Dorsolateral prefrontal cortex (tissue), 122 donors: ENCODE measurements at places on chromosomes 12 and 14.
A peak's percentile ranks its signal among the peaks of the same experiment; 100 is the strongest.

DNA sequence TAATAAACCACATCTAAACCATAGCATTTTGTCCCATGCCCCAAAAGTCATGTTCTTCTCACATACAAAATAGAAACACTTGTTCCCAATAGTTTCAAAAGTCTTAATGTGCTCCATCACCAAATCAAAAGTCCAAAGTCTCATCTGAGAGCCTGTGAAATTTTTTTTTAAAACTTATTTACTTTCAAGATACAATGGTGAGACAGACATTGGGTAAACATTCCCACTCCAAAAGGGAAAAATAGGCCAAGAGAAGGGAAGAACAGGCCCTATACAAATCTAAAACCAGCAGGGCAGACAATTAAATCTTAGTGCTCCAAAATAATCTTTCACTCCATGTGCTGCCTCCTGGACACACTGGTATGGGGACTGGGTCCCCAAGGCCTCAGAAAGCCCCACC, 84.4 kb upstream of the AMIGO2 start:
- no peak for DNase-seq

DNA sequence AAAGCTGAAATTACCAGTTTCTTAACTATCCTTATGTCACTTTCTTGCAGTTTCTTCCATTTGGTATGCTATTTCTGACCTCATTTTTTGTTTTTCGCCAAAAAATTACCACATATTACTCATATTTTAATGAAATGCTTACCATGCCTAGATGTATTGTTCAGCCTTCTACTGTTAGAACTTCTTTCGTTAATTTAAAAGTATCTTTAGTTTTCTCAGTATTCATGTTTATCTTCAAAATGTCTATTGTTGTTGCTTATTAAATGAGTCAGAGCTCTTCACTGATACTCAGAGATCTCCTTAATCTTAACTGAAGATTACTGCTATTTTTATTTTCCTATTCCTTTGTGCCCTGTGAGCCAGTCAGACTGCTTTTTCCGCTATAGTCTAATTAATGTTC, 20.5 kb downstream of the RAP1B start:
- DNase-seq = no peak

DNA sequence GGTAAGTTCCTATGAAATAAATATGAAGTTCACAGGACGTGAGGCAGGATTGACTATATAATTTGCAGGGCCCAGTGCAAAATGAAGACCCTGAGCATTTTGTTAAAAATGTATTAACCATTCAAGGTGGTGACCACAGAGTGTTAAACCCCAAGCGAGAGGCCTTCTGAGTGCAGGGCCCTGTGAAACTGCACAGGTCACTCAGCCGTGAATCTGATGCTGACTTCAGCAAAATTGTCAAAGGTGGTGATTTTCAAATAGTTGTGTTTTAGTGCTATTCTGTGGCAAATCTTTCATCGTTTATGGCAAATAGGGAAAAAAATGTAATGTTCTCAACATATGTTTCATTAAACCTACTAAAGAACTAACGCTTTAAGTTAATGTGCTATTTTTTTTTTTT, 334.0 kb upstream of the NAV3 start:
- DNase-seq = no peak

DNA sequence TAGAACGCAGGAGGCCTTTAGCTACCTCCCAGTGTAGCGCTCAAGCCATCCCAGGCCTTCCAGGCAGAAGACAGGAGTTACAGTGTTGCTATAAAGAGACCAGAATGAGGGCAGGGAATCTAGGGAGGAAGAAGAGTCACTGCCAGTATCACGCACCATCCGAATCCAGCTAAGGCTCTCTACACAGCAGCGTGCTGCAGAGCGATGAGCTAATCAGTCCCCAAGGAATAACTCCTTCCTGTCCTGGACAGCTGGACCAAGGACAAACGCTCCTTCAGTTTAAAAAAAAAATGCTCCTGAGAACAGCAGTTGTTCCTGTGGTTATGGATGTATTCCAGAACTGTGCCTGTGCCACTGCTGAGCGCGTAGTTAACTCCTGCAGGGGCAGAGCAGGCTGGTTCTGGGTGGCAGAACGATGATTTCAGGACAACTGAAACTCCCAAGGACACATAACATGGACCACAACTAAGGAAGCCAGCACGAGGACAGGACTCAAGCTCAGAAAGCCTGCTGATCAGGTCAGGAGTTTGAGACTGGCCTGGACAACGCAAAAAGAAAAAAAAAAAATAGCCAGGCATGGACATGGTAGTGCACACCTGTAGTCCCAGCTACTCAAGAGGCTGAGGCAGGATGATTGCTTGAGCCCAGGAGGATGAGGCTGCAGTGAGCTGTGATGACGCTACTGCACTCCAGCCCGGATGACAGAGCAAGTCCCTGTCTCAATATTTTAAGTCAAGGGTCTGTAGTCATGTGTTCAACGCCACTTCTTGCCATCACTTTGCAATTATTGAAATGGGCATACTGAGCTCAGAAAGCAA, 2.6 kb downstream of the IFFO1 start:
- DNase-seq = peak; percentile 62

- DNase-seq = no peak
Measured at GRCh38 chr14:23951590-23952201, 1.9 kb upstream of the DHRS4 start.

- DNase-seq = no peak
Measured at GRCh38 chr14:89748004-89748403, 206.5 kb downstream of the EFCAB11 start.

- DNase-seq = no peak
Measured at GRCh38 chr12:28144532-28144931, 45.7 kb upstream of the CCDC91 start.

DNA sequence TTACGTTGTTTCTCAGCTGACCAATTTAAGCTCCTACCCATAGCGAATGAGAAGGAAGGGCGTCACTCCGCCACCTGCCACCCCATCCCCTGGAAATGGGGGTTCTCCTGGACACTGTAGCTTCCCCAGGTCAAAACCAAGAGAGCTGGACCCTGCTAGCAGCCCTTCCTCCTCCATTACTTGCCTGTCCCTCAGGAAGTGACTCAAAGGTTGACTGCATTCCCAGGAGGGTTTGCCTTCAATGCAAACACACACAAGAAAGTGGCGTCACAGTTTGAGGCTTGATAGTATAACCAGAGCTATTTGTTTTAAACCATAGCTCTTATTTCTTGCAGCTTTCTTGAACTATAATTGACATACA, 79.1 kb downstream of the KCNK13 start:
- DNase-seq = no peak

GRCh38 chr14:94455928-94456327, 3.3 kb upstream of the SERPINA11 start:
- no peak for DNase-seq

GRCh38 chr12:115215544-115215943, 531.6 kb upstream of the TBX3 start:
- DNase-seq = no peak

GRCh38 chr14:74204491-74204890, 34.8 kb upstream of the VSX2 start:
- DNase-seq = no peak

DNA sequence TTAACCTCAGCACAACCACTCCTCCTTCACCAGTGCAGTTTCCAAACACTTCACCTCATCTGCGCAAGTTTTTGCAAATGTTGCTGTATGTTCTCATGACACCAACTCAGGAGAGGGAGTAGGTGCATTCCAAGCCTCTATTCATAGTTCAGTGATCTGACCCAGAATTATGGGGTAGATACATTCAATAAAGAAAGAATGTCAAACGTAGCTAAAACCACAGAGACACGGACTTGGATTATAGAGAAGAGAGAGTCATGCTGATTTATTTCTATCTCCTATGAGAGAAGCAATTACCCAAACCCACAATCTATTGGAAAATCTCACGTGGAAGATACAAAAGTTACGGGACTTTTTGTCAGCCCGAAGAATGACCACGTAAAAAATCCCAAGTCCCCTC, 1006.0 kb upstream of the TMEM132C start:
- no peak for DNase-seq
